Left ventricle myocardium inferior (tissue), 1 donor: ENCODE measurements at places on chromosomes 2 and 18.
A peak's percentile ranks its signal among the peaks of the same experiment; 100 is the strongest.

- DNase-seq, result no peak
- H3K4me1 ChIP-seq, result peaks cover 37% of the 10 kb centered on the region
- no peaks in the 10 kb centered on the region for H3K27me3 ChIP-seq
- no peak overlapping the region for H3K27ac ChIP-seq
- H3K4me3 ChIP-seq, result no peak overlapping the region
Observed at GRCh38 chr18:75005626-75006025, 203.3 kb downstream of the PTGR3 start.

- no peak for DNase-seq
- H3K27me3 ChIP-seq, result peaks cover 12% of the 10 kb centered on the region
- H3K4me1 ChIP-seq, result peaks cover 5% of the 10 kb centered on the region
- no peaks in the 10 kb centered on the region for H3K36me3 ChIP-seq
- no peak overlapping the region for H3K4me3 ChIP-seq
Observed at GRCh38 chr18:12293831-12294230, 14.2 kb upstream of the TUBB6 start.

GRCh38 chr2:19035238-19035637 is 323.2 kb downstream of the OSR1 start:
- H3K27ac ChIP-seq, result peak overlapping the region; percentile 55
- peaks cover 25% of the 10 kb centered on the region for H3K4me1 ChIP-seq
- H3K4me3 ChIP-seq, result no peak overlapping the region
- peak; percentile 20 for DNase-seq
- no peaks in the 10 kb centered on the region for H3K36me3 ChIP-seq

DNA sequence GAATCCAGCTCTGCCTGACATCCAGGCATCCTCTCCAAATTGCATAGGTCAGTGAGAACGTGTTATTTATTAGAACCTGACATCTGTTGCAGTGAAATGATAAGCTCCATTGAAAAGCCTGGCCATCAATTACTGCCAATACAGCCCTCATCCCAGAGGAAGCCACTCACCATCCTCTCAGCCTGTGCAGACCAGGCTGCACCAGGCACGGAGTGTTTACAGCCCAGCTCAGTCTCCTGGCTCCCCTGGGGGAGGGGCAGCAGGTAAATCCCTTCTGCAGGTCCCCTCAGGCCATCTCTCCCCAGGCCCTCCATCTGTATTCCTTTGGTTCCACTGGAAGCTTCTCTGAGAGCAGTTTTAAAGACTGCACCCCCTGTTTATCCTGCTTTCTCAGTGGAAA is 82.6 kb upstream of the FOSL2 start:
- peaks cover 3% of the 10 kb centered on the region for H3K36me3 ChIP-seq
- peaks cover 33% of the 10 kb centered on the region for H3K4me1 ChIP-seq
- no peak overlapping the region for H3K4me3 ChIP-seq
- no peak overlapping the region for H3K27ac ChIP-seq
- H3K27me3 ChIP-seq, result no peaks in the 10 kb centered on the region

- no peak overlapping the region for H3K4me3 ChIP-seq
- no peaks in the 10 kb centered on the region for H3K36me3 ChIP-seq
- no peak for DNase-seq
Observed at GRCh38 chr2:170095380-170095779, 82.6 kb upstream of the MYO3B start.
